ENCODE measurements at places on chromosomes 3 and 15.

GRCh38 chr3:113179235-113179824 is 32.0 kb upstream of the BOC start:
- DNase-seq: no peak

DNA sequence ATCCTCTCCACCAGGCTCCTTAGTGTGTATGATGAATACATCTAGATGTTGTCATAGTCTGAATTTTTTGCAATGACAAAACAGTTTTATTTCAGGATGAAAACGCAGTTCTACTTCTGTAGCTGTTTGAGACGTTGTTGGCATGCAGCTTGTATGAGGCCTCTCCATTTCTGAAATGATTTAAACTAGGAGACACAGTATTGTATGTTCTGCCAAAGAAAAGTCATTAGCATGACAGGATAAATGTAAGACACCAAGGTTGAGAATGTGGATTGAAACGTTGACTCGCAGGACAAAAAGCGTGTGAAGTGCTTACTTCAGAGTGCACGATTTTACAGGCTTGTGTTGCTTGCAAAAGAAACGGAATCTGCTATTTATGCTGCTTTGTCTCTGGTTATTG is 35.3 kb downstream of the ABHD17C start:
- no peak for DNase-seq

DNA sequence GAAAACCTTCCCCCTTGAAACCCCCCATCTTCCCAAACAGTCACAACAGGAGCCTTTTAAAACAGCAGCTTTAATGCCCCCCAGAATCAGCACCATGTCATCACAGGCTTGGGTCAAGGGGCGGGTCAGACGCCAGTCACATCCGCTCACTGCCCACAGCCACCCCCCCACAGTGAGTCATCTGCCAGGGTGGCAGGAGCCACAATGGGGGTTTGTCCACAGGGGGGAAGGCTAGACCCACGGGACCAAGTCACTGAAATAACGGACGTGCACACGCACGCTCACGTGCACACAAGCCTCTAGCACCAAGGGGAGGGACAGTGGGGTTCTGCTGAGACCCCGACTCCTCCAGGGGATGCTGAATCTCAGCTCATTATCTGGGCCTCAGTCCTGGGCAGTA is 441 bp upstream of the UCN2 start:
- peak; percentile 62 for DNase-seq

DNA sequence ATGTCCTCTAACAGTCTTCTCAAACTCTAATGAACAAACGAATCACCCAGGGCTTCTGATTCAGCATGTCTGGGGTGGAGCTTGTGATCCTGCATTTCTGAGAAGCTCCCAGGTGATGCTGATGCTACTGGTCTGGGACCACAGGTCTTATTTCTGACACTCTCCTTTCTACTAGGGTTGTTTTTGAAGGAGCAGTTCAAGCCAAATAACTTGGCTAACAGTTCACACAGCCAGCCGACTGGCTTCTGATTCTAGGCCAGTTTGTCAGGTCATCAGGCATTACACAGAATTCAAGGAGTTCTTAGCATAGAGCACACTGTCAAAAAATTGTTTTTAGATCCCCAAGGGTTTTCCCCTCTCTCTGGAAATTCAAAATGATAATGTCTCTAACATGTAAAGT is 100.7 kb downstream of the TIGIT start:
- DNase-seq: no peak

DNA sequence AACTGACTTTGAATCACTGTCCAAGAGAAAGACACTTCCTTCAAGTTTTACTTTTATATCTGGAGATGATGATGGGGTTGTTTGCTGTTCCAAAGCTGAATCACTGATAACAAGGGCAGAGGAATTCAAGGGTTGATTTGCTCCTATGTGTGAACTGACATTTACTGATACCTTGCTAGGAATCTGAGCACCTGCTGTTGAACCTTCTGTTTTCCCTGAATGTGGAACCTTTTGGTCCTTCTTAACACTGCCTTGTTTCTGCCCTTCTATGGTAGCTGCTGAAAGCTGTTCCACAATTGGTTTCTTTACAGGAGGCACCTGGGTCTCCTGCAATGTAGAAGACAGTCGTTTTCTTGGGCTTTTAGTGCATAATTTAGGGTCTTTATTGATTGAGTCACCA is 102.0 kb upstream of the NEDD4 start:
- no peak for DNase-seq

Measured in fibroblast of villous mesenchyme (primary cell).